Cardiac fibroblast (primary cell): ENCODE measurements at places on chromosomes 1 and 21.

DNA sequence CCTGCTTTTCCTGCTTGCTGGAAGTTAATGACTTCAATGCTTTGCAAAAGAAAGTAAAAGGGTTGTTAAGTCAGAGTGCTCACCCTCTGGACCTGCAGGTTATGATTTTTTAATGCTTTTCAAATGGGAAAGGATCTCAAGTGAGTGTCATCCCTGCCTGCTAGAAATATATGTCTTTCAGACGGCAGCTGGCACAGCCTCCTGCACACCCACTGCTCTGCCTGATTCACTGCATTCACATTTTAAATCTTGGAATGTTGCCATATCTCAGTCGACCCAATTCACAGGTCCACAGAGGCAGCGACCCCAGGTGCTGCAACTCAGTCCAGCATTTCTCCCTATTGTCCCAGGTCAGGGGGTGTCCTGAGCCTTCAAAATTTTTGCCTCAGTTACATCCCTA lies 10.7 kb downstream of the DUSP23 start:
- no peak for DNase-seq

- no peak for DNase-seq
These were observed 265.8 kb upstream of the RAB4A start for GRCh38 chr1:229005097-229005496.

DNA sequence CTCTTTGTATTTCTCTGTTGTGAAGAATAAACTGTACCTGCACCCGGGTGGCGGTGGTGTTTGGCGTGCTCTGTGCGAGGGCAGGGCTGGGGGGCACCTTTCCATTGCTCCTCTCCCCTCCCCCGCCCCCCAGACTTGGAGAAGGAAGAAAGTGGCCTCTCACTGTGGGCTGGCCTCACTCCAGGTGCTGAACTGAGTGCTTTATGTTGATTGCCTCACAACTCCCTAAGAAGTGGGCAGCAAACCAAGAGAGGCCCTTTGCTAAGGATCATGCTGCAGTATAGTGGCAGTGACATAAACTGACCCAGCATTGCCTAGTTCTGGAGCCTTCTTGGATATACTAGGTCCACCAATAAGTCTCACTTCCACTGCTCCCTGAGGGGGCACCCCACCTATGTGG lies 20.2 kb downstream of the A3GALT2 start:
- peak; percentile 84 for DNase-seq

DNA sequence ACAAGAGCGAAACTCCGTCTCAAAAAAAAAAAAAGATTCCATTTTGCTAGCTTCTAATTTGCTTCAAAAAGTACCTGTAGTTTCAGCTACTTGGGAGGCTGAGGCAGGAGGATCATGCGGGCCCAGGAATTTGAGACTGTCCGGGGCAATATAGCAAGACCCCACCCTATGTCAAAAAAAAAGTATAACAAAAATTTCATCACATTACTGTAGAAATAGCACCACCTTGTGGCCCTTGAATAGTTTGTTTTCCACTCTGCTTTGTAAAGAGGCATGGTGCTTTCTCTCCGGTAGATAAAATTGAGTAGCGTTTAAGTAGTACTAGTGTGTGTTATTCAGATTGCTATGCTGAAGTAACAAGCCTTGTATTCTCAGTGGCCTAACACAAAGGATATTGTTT lies 18.2 kb upstream of the MSTO1 start:
- peak; percentile 81 for DNase-seq

- no peak for DNase-seq
These were observed 44.9 kb upstream of the SLC45A1 start for GRCh38 chr1:8273036-8273435.

GRCh38 chr1:8643542-8644536 lies 173.6 kb downstream of the RERE start:
- DNase-seq: no peak

GRCh38 chr1:8019229-8019620 lies 6.9 kb downstream of the ERRFI1 start:
- DNase-seq: peak; percentile 29

GRCh38 chr1:211876851-211877590 lies 46.5 kb upstream of the LPGAT1 start:
- DNase-seq: no peak

DNA sequence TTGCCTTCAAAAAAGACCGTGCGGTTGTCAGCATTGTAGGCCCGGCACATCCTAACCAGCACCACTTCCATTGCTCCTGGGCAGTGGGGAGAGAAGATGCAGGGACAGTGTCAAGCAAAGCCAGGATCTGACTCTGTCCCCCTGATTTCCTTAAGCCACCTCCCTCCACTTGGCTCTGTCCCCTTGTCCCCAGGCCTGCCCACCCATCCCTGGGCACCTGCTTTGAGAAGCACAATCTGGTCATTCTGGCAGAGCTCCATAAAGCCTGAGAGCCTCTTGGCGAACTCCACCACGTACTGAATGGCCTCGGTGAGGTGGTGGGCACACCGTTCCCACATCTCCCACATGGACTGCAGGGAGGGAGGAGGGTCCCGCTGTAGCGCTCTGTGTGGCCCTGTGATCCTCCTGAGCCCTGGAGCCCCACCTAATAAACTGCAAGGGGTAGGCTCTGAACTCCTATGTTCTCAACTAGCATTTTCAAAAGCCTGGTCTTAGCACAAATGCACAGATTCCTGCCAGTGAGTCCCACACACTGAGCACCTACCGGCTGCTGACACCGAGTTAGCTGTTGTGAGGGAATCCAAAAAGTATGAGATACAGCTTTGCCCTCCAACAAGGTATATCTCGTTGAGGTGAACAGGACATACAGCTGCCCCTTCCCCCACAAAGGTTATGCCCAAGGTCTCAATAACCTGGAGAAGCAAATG lies 8.2 kb upstream of the LINGO4 start:
- DNase-seq: no peak

DNA sequence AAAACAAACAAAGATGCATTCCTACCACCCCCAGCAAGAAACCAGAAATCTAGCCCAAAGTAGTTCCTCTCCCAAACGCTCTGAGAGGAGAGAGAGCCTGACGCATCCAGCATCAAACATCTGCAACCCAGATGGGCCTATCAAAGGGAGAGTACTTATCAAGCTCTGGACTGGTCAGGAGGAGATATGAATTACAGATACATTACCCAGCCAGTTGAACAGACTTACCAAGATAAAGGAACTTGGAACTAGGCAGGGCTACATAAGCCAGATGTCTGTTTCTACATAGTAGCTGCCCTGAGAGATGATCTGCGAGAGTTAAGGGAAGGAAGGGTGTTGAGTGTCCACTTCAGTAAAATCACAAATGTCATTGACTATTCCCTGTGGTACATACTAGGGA lies 138.4 kb downstream of the PAPPA2 start:
- DNase-seq: peak; percentile 9

DNA sequence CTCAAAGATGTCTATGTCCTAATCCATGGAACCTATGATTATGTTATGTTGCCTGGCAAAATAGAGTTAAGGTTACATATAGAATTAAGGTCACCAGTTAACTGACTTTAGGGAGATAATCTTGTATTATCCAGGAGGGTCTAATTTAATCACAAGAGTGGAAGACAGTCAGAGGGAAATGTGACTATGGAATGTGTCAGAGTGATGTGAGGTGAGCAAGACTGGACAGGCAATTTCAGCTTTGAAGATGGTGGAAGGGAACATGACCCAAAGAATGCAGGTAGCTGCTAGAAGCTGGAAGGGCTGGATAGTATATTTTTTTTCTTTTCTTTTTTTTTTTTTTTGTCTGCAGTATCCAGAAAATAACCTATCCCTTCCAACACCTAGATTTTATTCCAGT lies 241.7 kb upstream of the NEGR1 start:
- no peak for DNase-seq

DNA sequence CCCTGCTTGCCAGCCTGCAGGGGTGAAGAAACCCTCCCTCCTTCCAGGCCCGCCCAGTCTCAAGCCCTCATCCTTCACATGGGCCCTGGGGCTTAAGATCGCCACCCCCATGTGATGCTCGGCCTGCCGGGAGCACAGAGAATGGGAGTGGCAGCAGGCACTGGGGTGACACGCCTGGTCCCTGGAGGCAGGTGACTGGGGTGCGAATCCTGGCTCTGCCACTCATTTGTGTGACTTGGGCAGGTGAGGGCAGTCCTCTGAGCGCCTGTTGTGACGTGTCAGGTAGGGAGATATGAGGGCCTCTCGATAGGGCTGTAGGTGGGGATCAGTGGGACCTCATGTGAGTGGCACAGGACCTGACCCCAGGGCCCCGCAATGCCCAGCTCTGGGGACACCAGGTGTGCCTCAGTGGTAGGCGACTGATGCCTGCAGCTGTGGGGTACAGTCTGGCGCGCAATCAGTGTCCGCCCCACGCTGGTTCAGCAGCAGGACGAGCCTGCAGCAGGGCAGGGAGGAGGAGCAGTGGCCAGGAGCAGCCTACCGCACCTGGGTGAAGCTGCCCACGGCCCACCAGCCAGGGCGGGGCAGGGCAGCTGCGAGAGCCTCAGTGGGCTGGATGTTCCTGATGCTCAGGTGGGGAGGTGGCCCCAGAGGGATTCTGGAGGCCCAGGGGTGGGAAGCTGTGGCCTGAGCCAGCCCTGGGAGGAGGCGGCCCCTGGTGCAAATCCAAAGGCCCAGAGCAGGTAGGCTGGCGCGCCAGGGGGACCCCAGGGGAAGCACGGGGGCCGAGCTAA lies 6.2 kb downstream of the SH2D5 start:
- no peak for DNase-seq

DNA sequence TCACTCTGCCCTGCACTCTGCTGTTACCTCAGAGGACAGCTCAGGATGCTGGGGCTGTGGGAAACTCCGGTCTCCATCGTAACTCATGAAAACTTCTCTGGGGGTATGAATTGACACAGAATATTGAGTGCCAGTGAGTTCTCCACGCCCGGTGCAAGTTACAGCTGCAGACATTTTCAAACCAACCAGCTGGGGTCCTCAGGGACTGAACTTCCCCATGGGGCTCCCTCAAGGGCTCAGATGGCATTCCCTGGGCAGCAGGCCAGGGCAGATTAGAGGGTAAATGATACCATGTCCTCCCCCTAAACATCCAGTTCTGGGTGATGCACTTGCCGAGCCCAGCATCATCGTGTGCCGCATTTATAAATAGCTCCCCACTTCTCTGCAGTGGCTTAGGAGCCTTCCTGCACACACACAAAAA lies 27.8 kb upstream of the CCSAP start:
- DNase-seq: no peak

- peak; percentile 63 for DNase-seq
These were observed 279.8 kb upstream of the VAMP3 start for GRCh38 chr1:7491109-7491817.
